ENCODE measurements at places on chromosomes 7 and 10. TPM values are rescaled to one million over a fixed set of nuclear protein-coding genes. Genes with fewer than 3 reads are reported as not detected.

GRCh38 chr7:47627580-47628283 is 45.8 kb upstream of the TNS3 start:
- DNase-seq, result no peak

GRCh38 chr7:151940048-151940811 is 16.0 kb upstream of the GALNTL5 start:
- DNase-seq, result no peak

DNA sequence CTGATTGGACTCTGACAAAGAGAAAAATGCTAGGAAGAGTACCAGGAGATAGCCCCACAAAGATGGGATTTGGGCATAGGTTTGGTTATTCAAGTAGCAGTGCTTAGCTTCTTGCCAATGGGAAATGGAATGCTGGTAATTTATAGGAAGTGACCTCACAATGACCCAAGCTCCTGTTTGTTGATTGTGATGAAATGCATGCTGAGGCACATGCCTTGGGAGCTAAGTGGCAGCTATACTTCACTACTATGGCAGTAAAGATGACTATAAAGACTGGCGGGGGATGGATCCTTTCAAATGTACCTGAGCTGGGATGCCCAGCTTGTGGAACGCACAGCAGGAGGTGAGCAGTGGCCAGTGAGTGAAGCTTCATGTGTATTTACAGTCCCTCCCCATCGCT is 153.8 kb downstream of the ZNF22 start:
- DNase-seq, result no peak

Gene SH2D4B
- total RNA-seq, result 0.11 TPM

Gene NPY
- total RNA-seq, result 13.0 TPM

Gene HHEX
- total RNA-seq, result 6.0 TPM

All from spinal cord (tissue), 10 donors.